Activated CD8-positive, alpha-beta memory T cell treated with anti-CD3 and anti-CD28 coated beads for 1 hour (primary cell): ENCODE measurements at places on chromosomes 4 and X.

GRCh38 chr4:161121451-161121850 is 1042.3 kb downstream of the FSTL5 start:
- no peak for DNase-seq

DNA sequence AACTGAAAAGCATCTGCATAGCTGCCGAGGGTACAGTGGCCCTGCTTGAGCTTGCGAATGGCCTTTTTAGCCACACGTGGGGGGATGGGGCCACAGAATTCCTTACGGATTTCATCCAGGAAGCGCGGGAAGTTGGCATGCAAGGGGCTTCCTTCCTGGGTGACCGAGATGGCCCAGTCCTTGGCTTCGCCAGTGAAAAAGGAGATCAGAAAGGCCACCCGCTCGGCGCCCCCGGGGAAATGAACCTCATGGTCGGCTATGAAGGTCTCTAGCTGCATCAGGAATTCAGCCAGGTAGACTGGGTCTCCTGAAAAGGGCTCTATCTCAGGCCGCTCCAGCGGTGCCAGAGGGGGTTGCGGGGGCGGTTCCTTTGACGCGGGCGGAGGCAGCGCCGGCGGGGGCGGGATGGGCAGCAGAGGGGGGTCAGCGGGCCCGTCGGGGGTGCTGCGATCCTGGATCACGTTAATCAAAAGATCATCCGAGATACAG is 909 bp downstream of the RTL5 start:
- no peak for DNase-seq

- no peak for DNase-seq
Observed at GRCh38 chrX:82748906-82749505, 759.1 kb upstream of the POU3F4 start.

DNA sequence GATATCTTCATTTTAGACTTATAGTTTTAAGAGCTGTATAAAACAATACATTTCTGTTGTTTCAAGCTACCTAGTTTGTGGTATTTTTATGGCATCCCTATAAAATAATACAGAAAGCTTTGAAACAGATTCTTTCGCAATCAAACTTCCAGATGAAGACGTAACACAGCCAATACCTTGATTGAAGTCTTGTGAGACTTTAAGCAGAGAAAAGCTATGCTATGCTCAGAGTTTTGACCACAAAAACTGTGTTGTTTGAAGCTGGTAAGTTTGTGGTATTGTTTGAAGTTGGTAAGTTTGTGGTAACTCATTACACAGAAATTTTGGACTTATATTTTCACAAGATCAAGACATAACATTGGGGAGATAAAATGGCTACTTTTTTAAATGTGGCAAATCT is 201.8 kb upstream of the UGT8 start:
- no peak for DNase-seq

GRCh38 chrX:106468433-106468832 is 143.3 kb upstream of the RADX start:
- DNase-seq = no peak

DNA sequence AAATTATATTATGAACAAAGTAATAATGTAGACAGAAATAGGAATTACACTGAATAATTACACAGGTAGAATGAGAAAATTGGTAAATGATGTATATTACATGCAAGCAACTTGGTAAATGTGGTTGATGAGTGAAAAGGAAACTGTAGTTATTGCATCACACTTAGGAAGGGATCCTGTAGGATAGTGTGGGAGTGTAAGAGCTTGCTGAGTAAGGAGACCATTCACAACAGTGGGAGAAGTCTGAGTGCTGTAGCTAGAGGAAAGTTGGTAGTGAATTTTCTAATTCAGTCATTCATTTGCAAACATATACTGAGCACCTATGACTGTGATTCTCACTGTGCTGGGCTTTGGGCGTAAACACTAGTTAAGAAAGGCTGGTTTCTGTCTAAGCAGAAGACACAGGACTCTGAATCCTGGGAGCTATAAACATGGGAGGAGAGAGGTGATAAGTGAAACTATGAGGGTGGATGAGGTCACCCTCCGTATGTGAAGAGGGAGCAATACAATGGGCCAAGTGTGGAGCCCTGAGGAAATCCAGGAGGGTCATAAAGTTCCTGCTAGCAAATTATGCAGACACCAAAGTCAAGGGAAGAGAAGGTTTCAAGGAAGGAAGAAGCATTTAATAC is 14.2 kb upstream of the CPE start:
- DNase-seq = no peak

DNA sequence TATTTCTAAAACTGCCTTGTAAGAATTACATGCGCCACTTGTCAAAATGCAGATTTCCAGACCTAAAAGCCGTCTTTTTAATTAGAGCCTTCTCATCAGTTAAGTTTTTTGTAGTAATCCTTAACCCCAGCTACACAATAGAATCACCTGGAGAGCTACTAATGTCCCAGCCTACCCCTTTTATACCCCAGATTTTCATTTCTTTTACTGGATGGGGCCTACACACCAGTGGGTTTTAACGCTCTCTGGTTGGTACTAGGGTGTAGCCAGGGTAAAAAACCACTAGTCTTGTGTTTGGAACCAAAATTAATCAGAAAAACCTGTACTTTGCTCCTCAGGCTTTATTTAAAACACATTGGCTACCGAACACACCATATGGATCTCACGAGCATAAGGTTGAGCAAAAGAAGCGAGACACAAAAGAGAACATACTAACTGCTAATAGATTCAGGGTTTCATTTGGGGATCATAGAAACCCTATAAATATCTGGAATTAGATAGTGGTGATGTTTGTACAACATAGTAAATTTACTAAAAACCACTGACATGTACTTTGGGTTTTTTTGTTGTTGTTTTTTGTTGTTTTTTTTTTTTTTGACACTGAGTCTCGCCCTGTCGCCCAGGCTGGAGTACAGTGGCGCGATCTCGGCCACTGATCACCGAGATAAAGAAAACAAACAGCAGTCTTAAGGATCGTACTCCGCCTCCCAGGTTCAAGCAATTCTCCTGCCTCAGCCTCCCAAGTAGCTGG is 30.6 kb downstream of the BBS12 start:
- no peak for DNase-seq

DNA sequence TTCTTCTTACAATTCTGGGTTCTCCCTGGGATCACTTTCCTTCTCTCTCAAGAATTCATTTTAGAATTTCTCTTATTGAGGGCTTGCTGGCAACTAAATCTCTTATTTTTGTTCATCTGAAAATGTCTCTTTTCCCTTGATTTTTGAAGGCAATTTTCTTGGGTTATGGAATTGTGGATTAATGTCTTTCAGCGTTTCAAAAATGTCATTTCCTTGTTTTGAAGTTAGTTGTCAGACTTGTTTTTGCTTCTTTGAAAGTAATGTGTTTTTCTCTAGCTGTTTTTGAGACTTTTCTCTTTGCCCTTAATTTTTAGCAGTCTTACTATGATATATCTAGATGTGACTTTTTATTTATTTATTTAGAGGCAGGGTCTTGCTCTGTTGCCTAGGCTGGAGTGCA is 205.7 kb downstream of the CHIC2 start:
- DNase-seq = no peak

GRCh38 chr4:3834186-3834662 is 68.0 kb downstream of the ADRA2C start:
- DNase-seq = no peak

- DNase-seq = no peak
Observed at GRCh38 chr4:965048-965765, 8.2 kb downstream of the DGKQ start.

DNA sequence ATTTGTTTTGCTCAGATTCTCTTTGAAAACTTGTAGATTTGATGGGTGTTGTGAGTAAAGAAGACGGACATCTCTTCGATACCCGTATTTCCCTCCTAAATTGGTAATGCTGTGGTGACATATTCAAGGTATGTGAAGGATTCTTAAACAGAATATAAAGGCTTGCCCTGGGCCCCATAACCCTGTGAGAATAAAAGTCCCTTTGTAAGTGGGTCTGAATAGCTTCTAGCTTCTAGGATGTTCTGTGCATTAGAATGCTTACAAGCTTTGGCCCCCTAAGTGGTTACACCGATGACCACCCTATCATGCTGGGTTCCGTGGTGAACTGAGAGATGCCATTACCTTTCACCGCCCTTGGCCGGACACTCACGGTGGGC is 574 bp upstream of the MOB1B start:
- no peak for DNase-seq

DNA sequence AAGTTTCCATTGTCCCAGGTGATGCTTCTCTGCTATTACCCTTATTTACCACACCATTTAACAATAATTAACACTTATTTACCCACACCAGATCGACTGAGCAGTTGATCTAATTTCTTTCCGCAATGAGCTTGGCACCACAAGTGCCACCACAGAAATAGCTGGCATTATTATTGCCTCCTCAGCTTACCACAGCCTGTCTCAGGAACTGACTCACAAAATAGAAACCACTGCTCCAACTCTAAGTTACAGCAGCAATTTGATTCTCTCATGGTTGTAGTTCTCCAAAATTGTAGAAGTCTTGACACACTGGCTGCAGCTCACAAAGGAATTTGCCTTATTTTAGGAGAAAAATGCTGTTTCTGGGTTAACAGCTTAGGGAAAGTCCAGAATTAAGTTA is 22.5 kb downstream of the ZNF721 start:
- DNase-seq = no peak

DNA sequence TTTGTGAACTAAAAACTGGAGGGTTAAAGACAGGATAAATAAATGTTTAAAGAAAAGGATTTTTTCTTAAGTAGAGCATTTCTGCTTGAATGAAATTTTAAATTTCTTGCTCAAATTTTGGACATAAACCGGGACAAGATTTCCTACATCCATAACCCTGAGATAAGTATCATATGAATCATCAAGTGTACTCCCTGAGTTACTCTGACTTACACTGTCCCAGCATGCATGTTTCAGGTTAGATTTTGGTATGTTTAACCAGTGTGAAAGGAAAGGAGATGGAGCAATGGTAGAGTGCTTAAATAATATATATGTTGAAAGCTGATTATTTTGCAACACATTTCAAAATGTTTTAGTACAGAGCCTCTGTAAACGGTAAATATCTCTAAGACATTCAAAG is 175.2 kb downstream of the ADGRL3 start:
- DNase-seq = no peak

- no peak for DNase-seq
Observed at GRCh38 chr4:104966349-104967033, 180.2 kb upstream of the TET2 start.

DNA sequence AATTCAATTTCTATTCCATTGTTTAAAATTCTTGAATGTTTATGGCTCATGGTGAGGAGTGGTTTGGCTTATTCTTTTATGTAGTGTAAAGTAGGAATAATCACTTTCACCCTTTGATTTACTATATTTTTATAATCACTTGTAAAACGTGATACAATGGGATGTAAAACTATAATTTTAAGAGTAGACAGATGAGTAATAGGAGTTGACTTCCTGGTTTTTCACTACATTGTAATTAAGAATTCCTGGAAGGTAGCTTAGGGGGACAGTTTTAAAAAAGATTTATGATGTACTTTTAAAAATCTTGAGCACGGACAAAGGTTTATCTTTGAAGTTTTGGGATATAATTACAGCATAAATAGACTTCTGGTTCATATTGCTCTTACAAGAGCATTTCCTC is 65.3 kb downstream of the PDGFC start:
- DNase-seq = no peak

GRCh38 chrX:47859686-47860085 is 23.0 kb downstream of the ZNF81 start:
- no peak for DNase-seq

GRCh38 chr4:169952236-169953002 is 73.8 kb downstream of the MFAP3L start:
- no peak for DNase-seq

DNA sequence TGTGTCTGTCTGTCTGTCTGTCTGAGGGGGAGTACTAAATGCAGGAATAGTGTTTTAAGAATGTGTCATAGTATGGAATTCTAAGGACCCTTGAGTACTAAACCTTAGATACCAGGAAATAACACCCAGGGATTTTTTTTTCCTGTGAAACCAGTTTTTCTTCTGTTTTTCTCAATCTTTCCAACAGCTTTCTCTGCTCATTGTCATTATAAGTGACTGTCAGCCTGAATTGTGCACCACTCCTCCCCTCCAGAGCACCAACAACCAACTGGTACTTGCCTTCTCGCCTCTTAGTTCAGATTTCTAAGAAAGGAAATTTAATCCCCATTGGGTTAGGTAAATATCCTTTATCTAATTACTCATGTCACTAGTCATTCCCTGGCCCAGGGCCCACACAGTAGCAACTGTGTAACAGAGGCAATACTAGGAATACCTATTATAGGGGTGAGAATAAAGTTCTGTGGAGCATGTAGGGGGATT is 320.6 kb downstream of the ADGRL3 start:
- no peak for DNase-seq

GRCh38 chr4:182724414-182724813 is 192.8 kb downstream of the DCTD start:
- no peak for DNase-seq

DNA sequence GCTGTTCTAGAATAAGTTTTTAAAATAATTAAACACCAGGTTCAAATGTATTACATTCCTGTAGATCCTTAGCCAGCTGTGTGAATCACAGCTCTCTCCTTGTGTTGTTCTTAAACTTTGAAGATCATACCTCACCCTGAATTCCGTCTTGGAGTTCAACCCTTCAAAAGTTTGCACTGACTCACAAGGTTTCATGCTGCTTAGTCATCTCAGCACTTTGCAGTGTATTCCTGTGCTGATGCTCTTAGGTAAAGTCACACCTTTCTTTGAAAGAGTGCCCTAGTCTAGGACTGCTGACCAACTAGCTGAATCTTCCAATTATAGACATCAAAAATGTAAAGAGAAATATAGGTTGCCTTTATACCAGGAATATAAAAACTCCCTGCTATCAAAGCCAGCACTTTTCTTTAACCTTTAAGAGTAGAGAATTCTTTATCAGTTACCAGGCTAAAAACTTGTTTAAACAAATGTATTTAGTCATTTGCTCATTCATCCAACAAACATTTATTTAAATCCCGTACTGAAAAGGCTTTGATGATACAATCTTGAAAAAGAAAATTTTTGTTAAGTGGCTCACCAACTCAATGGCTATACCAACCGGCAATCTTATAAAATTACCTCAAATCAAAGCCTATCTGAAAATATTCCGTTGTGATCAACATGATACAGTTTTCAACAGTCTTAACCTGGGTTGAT is 169.7 kb downstream of the RAP1GDS1 start:
- DNase-seq = no peak

DNA sequence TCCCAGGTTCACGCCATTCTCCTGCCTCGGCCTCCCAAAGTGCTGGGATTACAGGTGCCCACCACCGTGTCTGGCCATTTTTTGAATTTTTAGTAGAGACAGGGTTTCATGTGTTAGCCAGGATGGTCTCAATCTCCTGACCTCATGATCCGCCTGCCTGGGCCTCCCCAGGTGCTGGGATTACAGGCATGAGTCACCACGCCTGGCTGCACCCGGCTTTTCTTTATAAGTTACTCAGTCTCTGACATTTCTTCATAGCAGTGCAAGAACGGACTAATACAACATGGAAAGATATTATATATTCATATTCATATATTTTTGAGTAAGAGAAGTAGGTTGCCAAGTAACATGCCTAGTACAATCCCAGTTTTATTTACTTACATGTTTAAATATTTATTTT is 22.9 kb downstream of the SHROOM3 start:
- no peak for DNase-seq

- no peak for DNase-seq
Observed at GRCh38 chr4:152232271-152232670, 303.6 kb downstream of the FBXW7 start.
